ENCODE measurements at places on chromosomes 5 and 9.

GRCh38 chr9:126164796-126165525 is 161.7 kb upstream of the MVB12B start:
- DNase-seq = no peak

- no peak for DNase-seq
These were observed 4.8 kb upstream of the HOMER1 start for GRCh38 chr5:79518718-79519117.

- DNase-seq = no peak
These were observed 114.1 kb downstream of the MLLT3 start for GRCh38 chr9:20508242-20508641.

GRCh38 chr9:27118916-27119315 is 9.9 kb downstream of the TEK start:
- DNase-seq = no peak

DNA sequence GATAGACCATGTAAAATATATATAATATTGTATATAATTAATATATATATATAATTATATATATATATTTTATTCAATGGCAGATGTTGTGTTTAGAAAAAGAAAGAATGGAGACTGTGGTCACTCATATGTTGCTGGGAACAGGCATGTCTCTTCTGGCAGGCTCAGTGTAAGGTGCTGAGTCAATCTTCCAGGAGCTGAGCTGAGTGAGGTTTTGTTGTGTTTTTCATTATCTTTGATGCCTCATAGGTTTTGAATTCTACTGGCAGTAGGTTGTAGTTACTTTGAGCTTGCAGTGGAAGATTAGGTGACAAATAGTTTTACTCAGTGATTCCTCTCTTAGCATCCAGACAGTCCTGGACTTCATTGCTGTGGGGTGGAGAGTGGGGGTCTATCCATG is 561.3 kb downstream of the IRX1 start:
- DNase-seq = no peak

GRCh38 chr5:135233477-135233876 is 165.6 kb downstream of the MACROH2A1 start:
- DNase-seq = no peak

- DNase-seq = no peak
These were observed 8.3 kb upstream of the ENC1 start for GRCh38 chr5:74648835-74649293.

DNA sequence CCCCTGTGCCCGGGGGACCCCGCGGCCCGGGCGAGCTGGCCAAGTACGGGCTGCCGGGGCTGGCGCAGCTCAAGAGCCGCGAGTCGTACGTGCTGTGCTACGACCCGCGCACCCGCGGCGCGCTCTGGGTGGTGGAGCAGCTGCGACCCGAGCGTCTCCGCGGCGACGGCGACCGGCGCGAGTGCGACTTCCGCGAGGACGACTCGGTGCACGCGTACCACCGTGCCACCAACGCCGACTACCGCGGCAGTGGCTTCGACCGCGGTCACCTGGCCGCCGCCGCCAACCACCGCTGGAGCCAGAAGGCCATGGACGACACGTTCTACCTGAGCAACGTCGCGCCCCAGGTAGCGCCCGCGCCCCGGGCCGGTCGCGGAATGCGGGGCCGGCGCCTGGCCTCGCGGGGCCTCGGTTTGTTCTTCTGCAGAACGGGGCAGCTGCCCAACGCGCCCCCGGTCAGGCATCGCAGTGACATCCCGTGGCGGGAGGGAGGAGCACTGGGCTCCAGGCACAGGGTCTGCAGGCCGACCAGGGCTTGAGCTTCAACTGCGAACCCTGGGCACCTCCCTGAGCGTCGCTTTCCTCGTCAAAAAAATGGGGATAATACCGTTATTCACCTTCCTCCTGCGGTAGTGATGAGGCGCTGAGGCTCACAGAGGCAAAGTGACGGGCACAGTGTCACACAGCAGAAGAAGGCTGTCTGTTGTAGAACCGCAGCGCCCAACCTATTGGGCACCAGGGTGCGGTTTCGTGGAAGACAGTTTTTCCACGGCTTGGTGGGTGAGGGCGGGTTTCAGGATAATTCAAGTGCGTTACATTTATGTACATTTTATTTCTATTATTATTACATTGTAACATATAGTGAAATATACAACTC is 777 bp downstream of the ENDOG start:
- DNase-seq = peak; percentile 34

- no peak for DNase-seq
These were observed 706.7 kb upstream of the PTPRD start for GRCh38 chr9:11319538-11319937.
